ENCODE measurements at places on chromosomes 7 and 10.

DNA sequence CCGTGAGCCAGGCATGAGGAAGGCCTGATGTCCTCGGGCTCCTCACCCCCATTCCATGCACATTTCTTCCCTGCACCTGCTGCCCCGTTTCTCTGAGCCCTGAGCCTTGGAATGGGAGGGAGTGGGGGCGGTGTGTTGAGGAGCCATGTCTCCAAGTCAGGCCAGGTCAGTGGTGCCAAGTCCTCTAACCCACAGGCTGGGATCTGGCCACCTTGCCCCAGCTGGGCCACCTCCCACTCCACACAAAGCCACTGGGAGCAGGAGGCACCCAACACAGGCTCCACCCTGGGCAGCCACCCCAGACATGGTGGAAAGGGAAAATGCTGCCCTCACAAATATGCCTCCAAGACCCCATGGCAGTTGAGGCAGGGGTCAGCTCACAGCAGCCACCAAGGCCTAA, 27.7 kb downstream of the ZCCHC24 start:
- DNase-seq, result no peak

- no peak for DNase-seq
Observed at GRCh38 chr7:12519682-12520009, 50.9 kb upstream of the SCIN start.

DNA sequence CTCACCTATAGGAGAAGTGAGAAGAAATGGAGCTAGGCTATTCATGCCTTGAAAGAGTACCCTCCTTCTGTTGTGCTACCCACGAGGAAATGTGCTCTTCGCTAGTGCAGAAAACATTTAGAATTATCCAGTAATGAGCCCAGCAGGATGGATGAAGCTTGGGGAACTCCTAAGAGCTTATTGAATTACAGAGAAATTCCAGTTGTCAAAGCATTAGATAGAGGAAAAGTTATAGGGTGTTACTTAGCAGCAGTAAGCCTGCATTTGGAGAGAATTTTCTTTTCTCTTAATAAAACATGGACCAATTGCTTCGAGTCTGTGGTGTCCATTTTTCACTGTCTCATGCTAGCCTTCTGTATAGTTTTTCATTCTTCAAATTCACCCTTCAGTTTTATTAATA, 5.0 kb downstream of the R3HCC1L start:
- DNase-seq, result no peak

GRCh38 chr7:23338863-23339262, 39.7 kb downstream of the MALSU1 start:
- no peak for DNase-seq
